ENCODE measurements at places on chromosomes 2 and 18.

DNA sequence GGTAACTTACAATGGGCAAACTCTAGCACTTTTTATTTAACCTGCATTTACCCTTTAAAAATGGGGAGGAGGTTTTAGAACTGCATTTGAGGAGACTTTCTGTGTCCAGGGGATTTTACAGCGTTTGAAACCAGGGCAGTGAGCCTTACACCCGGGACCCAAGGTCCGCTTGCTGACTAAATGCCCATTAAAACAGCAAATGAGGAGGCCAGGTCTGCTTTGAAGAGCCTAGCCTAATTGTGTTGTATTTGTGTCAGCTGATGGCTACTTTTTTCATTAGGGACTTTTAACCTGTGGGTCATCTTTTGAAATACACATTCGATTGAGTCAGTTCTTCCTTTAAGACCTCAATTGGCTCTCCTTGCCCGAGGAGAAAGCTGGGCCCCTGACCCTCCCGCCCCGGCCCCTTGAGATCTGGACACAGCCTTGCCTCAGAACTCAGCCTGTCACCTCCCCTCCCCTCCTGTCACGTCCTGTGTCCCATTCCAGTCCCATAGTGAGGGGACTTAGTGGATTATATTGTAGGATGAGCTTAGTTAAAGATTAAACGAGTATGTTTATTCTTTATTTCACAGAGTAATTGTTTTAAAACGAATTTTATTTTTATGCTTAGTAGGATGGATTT is 69.0 kb downstream of the KLHL29 start:
- DNase-seq = no peak

GRCh38 chr2:218823196-218823855 is 8.3 kb downstream of the PRKAG3 start:
- DNase-seq = no peak

DNA sequence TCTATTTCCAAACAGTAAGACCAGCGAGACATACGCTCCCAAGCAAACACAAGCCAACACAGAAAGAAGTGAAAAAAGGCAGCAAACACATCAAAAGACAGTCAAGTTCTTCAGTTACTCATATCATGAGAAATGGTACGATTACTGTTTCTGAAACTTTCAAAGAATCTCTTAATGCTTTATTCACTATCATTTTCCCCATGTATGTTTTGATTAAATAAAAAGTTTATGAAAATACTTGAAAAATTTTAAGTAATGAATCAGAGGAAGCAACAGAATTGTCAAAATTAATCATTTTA is 114.9 kb downstream of the HDAC4 start:
- DNase-seq = no peak

DNA sequence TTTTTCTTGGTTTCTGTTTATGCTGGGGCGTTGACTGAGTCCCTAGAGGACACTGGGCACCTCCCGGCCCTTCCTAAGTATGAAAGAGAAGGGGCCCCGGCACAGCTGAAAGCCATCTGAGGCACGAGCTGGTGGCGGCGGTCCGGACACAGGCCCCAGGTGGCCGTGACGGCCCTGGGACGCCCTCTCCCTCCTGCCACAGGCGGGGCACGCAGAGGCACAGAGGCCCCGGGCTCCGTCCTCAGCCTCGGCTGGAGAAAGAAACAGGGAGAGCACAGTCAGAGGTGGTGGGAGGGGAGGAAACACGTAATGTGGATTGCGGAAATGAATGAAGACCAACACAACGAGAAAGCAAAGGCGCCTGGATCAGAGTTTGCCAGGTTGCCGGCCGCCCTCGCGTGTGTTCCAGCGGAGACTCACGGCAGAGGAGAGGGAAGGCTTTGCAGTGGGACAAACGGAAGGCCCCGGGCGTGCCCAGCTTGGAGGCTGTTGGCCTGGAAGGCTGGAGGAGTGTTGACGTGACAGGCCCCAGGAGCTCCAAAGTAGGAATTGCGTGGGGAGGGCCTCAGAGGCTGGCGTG is 119.1 kb downstream of the PTGR3 start:
- DNase-seq = no peak

DNA sequence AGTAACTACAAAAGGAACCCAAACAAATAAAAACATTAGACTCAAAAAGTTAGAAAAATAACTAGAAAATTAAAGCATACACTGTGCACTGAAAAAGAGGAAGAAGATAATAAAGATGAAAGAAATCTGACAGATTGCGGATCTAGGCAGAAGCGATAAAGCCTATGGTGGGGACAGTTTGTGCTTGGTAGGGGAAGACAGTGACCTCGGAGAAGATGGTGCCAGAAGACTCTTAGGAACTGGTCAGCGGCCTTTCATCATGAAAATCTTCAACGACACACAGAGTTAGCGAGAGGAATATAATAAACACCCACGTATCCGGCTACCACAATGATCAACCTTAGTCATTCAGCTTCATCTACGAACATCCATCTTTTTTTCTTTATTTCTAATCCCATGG is 180.5 kb downstream of the HDAC4 start:
- no peak for DNase-seq

GRCh38 chr2:166831930-166832329 is 56.4 kb upstream of the XIRP2 start:
- DNase-seq = no peak

DNA sequence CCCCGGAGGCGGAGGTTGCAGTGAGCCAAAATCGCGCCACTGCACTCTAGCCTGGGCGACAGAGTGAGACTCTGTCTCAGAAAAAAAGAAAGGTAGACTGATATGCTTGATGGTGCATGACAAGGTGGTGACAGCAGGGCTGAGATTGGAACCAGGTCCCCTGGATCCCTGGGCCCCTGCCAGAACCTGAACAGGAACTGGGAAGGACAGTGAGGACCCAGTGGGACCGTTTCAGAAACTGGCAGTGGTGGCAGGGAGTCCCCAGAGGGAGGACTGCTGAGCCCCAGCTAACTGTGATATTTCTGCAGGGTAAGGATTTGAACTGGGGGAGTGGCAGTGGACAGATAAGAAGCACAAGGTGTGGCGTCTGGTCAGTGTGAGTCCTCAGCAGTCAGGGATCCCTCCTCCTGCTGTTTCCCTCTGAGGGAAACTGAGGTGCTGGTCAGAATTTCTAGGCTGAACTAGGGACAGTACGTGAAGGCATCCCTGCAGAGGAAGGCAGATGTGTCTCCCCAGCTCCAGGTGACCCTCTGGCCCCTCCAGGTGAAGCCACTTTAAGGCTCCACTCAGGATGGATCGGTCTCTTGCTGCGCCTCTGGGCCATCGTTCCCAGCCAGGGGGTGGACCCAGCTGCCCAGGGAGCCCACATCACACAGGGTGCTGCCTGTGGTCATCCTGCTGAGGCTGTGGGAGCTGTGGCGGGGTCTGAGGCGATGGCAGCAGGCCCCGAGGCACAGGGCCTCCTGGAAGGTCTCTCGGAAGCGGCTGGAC is 5.6 kb downstream of the NMUR1 start:
- no peak for DNase-seq

DNA sequence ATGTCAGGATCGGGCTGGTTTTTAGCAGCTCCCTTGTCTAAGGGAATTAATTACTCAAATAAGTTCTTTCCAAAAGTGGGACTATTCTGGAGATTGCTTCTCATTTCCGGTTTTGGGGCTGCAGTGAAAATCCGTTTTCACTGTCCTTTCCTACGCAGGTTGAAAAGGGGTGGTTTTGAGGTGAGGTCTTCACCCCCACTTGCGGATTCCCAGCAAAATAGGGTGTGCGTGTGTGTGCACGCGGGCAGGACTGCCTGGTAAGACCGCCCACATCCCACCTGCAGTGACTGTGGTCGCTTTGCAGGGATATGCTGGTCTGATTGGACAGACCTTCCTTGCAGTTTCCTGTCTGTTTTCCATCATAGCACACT is 472 bp upstream of the PLEKHM3 start:
- DNase-seq = no peak

DNA sequence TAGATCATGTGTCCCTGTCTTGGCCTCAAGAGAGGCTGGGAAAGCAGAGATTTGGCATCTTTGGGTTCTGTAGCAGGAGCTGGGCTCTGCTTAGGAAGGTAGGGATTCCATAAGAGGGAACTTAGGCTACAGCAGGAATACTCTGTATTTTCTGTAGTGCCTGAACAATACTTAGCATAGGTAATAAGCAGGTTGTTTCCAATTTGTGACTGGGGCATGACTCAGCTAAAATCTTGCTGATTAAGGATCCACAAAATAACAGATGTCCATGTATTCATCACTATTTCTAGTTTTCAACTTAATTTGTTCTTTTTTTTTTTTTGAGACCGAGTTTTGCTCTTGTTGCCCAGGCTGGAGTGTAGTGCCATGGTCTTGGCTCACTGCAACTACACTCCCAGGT is 68.5 kb downstream of the SMAD4 start:
- DNase-seq = no peak

- DNase-seq = no peak
Observed at GRCh38 chr2:33205693-33206434, 259.1 kb downstream of the LTBP1 start.

GRCh38 chr2:6492573-6492972 is 373.1 kb downstream of the CMPK2 start:
- no peak for DNase-seq

DNA sequence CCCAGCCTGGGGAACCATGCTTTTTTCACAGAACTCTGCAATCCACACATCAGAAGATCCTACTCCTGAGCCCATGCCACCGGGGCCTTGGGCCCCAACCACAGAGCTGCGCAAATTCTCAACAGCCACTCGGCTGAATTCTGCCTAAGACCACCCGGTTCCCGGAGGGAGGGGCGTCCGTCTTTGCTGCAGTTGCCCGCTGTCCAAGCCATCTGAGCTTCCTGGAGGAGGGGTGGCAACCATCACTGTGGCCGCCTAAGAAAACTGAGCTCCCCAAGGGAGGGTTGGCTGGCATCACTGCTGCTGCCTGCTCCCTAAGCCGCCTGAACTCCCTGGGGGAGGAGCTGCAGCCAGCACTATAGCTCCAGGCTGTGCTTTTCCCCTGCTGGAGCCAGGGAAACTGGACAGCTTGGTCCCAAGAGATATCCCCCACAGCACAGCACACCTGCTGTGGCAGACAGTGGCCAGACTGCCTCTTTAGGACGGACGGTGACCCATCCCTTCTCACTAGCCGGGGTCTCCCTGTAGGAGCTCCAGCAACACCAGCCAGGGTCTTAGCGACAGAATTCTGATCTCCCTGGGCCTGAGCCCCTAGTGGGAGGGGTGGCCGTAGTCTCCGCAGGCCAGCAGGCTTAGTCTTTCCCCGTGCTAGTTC is 1411.6 kb upstream of the CDH2 start:
- DNase-seq = no peak

DNA sequence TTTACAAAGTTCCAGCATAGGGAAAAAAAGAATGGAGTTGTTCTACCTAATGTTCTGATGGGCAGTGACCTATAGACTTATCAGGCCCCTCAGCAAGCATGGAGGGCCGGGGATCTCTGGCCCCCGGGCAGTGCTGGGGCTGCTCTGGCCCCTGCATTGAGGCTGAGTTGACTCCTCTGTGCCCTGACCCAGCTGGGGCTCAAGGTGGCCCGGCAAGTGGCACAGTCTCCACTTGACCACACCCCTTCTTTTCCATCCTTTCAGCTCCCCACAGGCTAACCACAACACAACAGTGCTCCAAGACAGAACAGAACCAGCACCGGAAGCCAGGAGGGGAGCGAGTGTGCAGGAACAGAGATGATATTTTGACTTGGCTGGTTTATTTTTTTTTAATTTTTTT is 19.9 kb downstream of the TOGARAM2 start:
- DNase-seq = no peak

- DNase-seq = no peak
Observed at GRCh38 chr2:128660836-128661235, 342.2 kb upstream of the HS6ST1 start.

GRCh38 chr2:66872986-66873754 is 438.2 kb downstream of the MEIS1 start:
- no peak for DNase-seq

GRCh38 chr2:200406379-200406778 is 99.9 kb downstream of the SPATS2L start:
- DNase-seq = no peak

Measured in hypothalamus (tissue), 51 donors.